ENCODE measurements at places on chromosomes 3 and 15. TPM values are rescaled to one million over a fixed set of nuclear protein-coding genes. Genes with fewer than 3 reads are reported as not detected.

DNA sequence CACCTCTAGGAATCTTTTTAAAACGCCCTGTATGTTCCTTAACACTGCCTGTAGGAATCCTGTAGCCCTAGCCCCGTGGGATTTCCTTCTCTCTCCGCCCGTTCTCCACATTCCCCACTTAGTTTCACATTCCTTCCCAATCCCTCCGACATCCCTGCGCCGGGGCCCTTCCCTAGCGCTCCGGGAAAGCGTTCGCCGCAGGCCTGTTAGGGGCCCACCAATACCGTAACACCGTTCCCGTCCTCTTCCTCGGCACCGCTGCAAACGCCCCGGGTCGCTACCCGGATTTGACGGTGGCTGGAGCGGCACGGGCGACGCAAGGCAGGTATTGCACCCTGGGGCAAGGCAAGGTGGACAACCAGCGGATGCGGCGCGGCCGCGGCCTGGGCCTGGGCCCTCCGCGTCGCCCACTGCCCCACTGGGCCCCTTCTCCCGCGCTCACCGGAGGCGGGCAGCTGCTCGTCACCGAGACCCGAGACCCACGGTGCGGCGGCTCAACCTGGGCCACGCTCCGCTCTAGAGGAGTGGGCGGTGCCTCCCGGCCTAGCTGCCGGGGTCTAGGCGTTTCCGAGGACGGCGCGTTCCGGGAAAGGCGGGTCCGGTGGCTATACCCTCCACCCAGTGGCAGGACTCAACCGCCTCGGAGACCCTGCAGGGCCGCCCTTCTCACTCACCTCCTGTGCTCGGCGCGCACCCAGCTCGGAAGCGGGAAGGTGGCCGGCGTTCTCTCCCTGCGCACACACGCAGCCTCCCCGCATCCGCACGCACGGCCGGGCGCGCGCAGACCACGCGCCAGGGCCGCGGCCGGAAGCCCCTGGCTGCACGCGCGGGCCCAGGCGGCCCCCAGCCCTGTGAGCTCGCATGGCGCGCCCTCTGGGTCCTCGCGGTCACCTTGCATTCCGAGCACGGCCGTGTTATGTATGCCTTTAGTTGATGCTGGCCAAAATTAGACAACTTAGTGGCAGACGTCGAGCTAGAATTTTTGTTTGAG is at the start of gene B3GALNT1:
Gene B3GALNT1, minus strand, starts transcription at position 789 of the 991 bp plus-strand sequence. CDS start 18,595 bp downstream, outside the sequence.
- peak; percentile 51 for DNase-seq

DNA sequence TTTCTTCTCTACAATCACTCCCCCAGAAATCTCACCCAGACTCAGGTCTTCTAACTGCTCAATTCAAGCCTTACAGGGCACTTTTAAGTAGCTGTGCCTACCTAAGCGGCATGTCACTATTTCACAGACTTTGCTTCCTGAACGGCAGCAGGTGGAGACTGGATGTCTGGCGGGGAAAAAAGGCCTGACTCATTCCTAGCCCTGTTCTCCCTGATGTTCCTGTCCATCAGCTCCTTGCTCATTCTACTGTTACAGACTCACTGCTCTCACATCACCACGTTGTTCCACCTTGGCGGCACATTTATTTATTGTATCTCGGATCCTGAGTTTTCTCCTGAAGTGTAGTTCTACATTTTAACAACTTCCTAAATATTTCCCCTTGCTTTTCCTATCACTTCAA is 52.6 kb upstream of the ATP11B start:
- DNase-seq = no peak

- no peak for DNase-seq
Observed at GRCh38 chr3:125143982-125144652, 68.4 kb downstream of the SLC12A8 start.

ARNT2 gene
- polyA plus RNA-seq = 58.3 TPM

RPL4 gene
- polyA plus RNA-seq = 3,692 TPM

Data from renal cortex interstitium (tissue), 15 donors.